ENCODE measurements at places on chromosomes 4 and X.

DNA sequence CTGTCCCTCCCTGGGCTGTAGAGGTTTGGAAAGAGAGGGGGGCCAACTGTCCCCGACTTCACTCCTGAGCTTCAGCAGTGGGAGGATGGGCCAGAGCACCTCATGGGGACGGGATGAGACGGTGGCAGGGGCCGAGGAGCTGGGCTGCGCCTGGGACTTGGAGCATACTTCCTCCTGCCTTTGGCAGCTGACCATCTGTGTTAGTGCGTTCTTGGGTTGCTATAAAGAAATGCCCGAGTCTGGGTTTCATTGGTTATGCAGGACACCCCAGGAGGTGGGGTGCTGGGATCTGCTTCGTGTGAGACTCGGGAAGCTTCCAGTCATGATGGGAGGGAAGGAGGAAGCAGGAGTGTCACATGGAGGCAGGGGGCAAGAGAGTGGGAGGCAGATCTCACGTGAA, 7.4 kb downstream of the PSAPL1 start:
- no peak for DNase-seq

- no peak for DNase-seq
Measured at GRCh38 chr4:87011340-87012034, 76.7 kb downstream of the AFF1 start.

- no peak for DNase-seq
Measured at GRCh38 chr4:83542225-83542624, 6.3 kb downstream of the GPAT3 start.

GRCh38 chrX:147933815-147934214, 22.1 kb downstream of the FMR1 start:
- DNase-seq: no peak
